ENCODE measurements at places on chromosomes 4 and X.

- no peak for DNase-seq
Measured at GRCh38 chr4:156021298-156021697, 67.6 kb upstream of the CTSO start.

- DNase-seq = no peak
Measured at GRCh38 chr4:71495454-71495853, 156.6 kb downstream of the SLC4A4 start.

- no peak for DNase-seq
Measured at GRCh38 chr4:2256781-2257191, 5.1 kb downstream of the MXD4 start.

DNA sequence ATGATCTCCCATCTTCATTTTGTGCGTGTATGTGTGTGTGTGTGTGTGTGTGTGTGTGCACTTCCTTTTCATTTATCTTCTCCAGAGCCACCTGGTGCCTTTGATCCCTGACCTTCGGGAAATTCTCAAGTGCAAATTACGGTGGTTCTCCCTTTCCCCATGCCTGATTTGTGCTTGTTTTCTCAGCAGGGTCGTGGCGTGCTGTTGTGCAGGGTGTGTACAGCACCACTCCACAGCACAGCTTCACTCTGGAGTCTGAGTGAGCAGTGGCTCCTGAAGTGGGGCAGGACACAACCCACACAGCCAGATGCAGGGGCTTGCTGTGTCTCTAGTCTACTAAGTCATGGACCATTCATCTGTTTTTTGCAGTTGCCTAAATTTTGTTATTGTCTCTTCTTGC is 114.2 kb upstream of the TBC1D9 start:
- no peak for DNase-seq

DNA sequence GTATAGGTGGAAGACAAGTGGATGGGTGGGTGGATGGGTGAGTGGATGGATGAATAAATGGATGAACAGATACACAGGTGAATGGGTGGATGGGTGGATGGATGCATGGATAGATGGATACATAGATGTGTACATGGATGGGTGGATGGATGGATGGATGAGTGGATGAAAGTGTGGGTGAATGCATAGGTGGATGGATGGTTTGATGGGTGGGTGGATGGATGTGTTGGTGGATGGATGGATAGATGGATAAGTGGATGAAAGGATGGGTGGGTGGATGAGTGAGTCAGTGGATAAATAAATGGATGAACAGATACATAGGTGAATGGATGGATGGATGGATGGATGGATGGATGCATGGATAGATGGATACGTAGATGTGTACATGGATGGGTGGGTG is 1.6 kb downstream of the CRLF2 start:
- DNase-seq = no peak

GRCh38 chr4:76703123-76703490 is 194.8 kb downstream of the SOWAHB start:
- DNase-seq = no peak

DNA sequence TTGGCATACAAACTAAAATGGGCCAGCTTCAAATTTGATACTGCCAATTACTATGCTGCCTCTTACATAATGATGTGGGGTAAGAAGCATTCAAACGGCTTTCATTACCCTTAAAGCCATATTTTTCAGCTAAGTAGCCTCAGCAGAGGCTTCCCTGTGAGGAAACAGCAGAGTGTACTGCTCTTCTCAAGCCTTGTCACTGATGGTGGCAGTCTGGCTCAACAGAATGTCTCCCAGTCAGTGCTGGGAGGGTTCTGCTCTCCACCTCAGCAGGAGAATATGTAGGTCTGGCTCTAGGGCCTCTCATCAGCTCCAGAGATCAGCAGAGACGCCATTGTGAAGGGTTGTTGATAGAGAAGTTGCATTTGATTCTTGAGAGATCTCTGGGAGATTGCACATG is 44.6 kb upstream of the MBNL3 start:
- no peak for DNase-seq

GRCh38 chr4:123421227-123421936 is 24.8 kb downstream of the SPRY1 start:
- DNase-seq = no peak

- no peak for DNase-seq
Measured at GRCh38 chr4:73299548-73300280, 41.1 kb upstream of the ANKRD17 start.

- no peak for DNase-seq
Measured at GRCh38 chrX:24828147-24828546, 134.4 kb downstream of the POLA1 start.

- no peak for DNase-seq
Measured at GRCh38 chrX:107701493-107702121, 73.3 kb downstream of the PRPS1 start.

- DNase-seq = no peak
Measured at GRCh38 chr4:113637363-113637762, 124.2 kb downstream of the CAMK2D start.

DNA sequence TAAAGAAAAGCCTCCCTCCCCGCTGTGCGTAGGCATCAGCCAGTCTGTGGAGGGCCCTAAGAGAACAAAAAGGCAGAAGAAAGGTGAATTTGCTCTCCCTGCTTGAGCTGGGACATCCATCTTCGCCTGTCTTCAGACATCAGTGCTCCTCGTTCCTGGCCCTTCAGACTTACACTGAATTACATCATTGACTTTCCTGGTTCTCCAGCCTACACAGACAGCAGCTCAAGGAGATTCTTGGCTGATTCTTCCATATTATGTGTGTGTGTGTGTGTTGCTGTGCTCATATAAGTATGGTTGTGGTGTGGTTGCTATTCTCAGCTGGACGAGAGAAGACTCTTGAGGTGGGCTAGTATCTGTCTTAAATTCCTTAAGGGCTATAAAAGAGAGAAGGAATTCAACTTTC is 35.5 kb upstream of the CD99L2 start:
- DNase-seq = no peak

DNA sequence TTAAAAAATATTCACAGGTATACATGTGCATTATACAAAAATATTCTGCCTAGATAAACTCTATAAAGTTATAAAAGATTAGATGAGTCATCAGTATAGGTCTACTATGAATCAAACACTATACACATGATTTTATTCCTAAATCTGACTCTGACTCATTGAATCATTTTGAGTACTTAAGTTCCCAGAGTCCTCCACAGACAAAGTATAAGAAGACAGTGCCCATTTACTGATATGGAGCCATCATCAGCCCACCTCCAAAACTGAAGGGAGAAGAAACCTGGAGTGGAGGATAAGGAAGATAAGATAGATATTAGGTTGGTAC is 28.7 kb upstream of the ANTXR2 start:
- no peak for DNase-seq

DNA sequence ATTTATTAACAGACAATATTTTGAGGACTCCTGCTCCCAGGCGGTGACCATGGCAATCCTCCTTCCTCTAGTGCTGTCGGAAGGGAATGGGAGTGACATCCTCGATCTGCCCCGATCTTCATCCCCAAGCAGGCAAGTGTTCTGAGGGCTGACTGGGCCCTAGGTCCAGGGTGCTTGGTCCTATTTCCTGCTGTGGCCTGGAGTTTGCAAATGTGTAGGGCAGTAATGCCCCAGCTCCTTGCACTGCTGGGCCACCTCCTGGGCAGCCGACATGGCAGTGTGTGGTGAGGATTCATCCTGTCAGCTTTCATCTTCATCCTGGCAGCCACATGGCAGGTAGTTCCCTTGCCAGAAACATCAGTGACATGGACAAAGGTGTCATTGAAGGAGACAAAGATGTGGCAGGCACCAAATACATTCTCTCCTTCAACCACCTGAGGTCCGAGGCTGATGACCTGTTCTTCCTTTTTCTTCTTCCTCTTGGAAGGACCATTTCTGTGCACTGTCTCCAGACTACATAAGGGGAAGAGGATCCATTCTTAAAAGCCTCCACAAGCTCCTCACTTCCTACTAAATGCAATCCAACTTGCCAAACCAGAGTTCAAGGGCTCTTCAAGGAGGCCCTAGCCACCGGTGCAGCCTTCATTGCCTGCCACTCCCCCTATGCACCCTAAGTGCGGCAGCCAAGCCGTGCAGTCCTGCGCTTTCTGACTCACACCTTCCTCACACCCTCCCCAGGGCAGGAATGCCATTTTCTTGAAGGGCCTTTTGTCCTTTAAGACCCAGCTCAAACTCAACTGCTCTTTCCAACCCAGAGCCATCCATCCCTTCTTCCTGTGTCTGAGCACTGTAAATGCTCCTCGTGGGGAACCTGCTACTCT is 65.7 kb downstream of the TMEM154 start:
- DNase-seq = no peak

GRCh38 chrX:8724300-8724699 is 7.6 kb downstream of the ANOS1 start:
- no peak for DNase-seq

Measured in SW 1271 (cell line).